ENCODE measurements at places on chromosomes 12 and 14.
A peak's percentile ranks its signal among the peaks of the same experiment; 100 is the strongest.

GRCh38 chr14:65434216-65434850 is 21.8 kb downstream of the FUT8 start:
- no peak for DNase-seq

DNA sequence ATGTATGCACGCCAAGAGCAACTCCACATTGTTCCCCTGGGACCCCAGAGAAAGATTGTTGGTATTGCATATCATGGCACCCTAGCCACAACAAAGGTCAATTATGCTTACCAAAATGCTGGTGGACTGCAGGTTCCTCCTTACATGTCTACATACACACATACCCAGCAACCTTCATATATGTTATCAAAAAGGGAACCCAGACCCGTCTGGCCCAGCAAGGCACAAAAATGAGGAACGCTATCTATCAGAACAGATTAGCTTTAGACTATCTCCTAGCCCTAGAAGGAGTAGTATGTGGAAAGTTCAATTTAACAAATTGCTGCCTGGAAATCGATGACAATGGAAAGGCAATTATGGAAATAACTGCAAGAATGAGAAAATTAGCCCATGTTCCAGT is 61.5 kb downstream of the DHRS2 start:
- no peak for DNase-seq

DNA sequence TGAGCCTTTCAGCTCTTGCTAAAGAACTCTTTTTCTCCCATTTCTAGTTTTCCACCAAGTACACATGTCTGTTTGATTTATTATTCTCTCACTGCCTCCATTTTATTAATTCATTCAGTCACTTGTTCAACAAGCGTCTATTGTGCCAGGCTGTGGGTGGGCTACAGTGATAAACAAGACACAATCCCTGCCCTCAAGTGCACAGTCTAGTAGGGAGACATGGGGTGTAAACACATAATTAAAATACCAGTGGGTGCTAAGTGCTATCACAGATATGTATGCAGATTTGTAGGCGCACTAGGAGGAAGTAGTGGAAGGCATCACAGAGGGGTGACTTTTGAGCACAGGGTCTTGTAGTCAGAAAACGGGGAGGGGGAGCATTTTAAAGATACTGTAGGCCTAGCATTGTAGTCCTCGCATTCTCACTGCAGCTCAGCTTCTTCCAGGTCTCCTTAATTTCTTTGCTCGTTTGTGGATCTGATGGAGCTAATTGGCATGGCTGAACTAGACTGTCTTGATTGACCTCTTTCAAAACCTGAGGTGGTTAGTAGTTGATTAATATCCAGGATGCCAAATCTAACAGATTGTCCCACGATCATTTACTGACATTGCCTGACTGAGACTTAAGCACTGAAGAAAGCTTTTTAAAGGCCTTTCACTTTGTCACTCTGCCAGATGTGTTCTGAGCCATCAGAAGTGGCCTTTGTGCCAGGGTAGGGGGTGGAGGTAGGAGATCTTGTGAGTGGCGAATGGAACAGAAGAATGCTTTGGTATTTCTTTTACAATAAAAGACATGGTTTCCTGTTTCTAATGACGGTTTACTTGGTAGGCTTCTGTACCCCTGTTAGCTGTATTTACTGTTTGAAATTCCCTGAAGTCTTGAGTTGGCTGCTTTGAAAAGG is 116.9 kb downstream of the DIP2B start:
- DNase-seq, result no peak

DNA sequence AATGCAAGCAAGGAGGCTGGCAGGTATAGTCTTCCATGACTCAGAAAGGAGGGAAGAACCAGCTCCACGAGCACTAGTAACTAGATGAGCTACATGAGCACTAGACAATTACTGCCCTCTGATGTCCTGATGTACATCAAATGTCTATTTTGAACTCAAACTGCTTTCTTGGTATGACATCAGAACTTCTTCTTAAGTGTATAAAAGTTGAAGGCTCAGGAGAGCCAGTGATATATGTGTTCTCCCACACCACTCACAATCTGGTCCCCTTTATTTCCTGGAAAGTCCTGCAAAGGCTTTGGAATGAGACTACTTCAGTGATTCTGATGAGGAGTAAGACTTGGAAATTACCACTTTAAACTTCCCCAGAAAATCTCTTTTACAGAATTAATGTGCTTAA is 18.5 kb upstream of the DHRS7 start:
- no peak for DNase-seq

DNA sequence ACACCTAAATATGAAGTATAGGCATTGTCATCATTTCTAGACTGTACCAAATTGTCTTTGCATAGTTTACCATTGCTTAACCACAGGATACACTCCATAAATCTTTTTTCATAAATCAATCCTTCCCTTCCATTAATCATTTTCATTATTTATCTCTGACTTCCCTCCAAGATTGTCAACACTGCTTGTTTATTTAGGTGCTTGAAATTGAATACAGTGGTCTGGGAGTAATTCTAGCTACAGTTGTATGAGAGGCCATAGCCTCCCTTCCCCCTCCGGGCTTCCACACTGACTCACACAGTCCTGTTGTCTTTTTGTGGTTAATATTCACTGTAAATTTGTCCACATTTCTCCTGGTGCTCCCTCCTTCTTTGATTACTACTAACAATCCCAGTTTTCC is 114.2 kb upstream of the ARID2 start:
- no peak for DNase-seq

- no peak for DNase-seq
These were observed 97.1 kb downstream of the C2CD5 start for GRCh38 chr12:22447223-22447622.

DNA sequence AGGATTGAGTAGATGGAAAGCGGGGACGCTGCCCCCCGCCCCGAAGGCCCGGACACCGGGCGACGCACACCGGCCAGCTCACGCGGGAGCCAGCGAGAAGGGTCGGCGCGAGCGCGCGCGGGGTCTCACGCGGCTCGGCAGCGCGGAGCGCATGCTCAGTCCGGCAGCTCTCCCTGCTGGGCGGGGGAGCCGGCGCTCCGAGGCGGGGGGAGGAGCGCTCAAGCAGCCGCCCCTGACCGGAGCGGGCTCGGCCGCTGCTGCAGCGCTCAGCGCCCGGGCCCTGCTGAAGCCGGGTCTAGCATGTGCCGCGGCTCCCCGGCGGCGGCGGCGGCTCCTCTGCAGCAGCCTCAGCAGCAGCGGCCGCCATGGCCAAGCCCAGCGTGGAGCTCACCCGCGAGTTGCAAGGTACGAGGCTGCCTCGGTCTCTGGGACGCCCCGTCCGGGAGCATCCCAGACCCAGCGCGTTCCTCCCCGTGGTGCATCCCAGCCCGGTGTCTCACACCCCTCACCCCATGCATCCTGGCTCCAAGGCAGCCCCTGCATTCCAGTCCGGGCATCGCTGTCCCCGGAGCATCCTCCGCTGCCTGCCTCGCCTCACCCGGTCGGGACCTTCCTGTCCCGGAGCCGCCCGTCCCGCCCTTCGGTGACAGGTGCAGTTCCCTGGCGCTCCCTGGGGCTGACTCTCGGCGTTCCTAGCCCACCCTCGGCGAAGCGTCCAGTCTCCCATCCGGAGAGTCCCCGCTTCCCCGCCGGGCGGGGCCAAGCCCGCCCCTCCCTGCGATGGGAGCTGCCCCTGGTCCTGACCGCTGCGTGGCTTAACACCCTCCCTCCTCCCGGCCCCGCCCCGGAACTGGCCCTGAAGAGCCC is at the start of gene CARMIL3:
Gene CARMIL3 (plus strand): TSS at position 221 of the 867 bp plus-strand sequence. CDS start 145 bp downstream, at position 366.
- peak; percentile 77 for DNase-seq

DNA sequence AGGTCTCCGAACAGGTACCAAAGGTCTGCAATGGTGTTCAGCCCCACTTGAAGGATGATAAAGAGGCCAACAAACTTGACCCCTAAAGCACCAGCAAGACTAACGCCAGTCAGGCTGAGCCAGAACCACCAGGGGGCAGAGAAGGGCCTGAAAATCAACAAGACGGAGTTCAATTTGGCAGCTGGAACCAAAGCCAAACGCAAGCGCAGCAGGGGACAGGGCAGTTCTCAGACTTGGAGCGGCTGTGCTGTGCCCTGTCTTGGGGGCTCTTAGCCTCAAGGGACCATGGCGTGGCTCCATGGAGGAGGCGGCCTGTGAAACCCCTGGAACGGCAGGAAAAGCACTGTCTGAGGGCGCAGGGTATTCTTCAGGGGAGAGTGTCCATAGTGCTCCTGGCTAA is 19.6 kb downstream of the POMT2 start:
- DNase-seq, result peak; percentile 77

- DNase-seq, result peak; percentile 77
These were observed 22.1 kb downstream of the LGMN start for GRCh38 chr14:92726135-92726932.

DNA sequence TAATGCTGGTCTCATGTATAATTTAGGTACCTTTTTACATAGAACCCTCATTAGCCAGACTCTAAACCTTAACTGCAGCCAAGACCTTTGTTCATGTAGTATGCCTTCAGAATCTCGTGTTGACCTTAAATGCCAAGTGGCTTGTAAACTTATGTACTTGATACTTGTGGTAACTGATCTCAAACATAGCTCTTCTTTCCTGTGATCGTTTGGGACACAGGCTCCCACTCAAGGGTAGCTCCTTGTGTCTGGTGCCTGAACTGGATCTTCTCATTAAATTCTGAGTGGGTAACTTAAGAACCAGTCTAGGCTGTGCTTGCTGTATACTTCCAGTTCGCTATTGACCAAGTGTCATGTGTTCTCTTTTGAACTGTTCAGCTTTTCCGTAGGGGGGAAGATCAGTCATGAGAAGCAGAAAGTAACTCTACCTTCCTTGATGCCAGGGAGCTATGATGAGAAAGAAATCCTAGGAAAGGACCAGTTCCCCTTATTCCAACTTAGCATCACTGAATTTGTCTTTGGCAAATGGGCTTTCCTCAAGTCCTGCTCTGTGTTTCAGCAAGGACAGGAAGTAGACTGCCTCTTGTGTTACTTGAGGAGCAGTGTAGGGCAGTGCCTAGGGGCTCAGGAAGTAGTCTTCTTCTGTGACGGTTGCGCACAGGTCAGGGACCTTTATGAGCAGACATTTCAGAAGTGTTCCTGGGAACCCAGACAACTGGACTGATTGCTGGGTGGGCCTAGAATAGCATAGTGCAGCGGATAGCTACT is 2.5 kb downstream of the LGALS3 start:
- no peak for DNase-seq

DNA sequence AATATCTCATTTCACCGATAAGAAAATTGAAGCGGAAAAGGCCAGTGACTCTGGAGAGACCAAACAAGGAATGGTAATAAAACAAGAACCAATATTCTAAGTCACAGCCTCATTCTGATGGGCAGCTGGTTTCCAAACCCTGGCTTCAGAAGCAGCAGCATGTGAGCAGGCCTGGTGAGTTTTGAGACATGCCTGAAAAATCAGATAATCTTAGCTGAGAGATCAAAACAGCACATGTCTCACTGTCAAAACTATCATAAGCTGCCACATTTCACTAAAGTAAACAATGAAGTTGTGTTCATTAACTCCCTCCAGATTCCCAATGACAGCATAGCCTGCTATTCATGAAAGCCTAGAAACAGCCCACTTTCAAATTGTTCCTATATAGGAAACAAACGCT is 36.5 kb downstream of the CIT start:
- no peak for DNase-seq

DNA sequence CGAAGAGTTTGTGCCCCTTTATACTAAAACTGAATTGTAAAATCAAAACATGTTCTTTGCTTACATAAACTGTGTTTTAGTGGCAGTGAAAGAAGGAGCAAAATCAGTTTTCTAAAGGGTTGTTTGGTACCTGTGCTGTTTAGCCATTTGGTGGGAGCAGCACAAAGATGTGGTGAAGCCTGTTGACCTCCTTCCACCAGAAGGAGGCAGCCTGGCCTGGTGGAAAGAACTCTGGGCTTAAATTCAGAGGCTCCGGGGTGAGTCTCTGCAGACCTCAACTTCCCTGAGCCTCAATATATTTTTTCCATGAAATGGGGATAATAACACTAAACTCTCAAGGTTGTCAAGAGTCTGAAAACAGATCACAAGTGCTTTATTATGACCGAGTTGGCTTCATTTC is 502.5 kb downstream of the VRK1 start:
- no peak for DNase-seq

GRCh38 chr14:70064136-70064865 is 124.5 kb downstream of the SLC8A3 start:
- DNase-seq, result no peak

DNA sequence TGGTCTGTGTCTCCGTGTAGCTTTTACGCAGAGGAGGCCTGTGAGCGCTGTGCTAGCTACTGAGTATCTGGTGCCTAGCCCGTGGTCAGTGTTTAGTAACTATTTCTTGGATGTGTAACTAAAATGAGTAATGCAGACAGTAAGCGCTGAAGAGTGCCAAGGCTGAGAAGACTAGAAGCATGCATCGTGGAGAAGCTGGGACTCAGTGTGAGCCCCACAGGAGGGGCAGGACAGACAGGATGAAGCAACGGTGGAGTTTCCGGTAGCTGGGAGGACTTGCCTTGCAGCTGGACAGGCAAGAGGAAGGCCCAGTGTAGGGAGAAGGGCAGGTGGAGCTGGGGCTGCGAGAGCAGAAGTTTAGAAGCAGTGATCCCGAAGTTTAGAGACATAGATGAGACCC is 233.4 kb upstream of the FKBP4 start:
- no peak for DNase-seq

- no peak for DNase-seq
These were observed 427.2 kb downstream of the TRHDE start for GRCh38 chr12:72699362-72699761.

- peak; percentile 51 for DNase-seq
These were observed 42.4 kb upstream of the GPATCH2L start for GRCh38 chr14:76109087-76109880.

- DNase-seq, result no peak
These were observed 98.9 kb downstream of the ACSS3 start for GRCh38 chr12:81176796-81177195.

- no peak for DNase-seq
These were observed 614.8 kb downstream of the DIO2 start for GRCh38 chr14:79596551-79596950.

DNA sequence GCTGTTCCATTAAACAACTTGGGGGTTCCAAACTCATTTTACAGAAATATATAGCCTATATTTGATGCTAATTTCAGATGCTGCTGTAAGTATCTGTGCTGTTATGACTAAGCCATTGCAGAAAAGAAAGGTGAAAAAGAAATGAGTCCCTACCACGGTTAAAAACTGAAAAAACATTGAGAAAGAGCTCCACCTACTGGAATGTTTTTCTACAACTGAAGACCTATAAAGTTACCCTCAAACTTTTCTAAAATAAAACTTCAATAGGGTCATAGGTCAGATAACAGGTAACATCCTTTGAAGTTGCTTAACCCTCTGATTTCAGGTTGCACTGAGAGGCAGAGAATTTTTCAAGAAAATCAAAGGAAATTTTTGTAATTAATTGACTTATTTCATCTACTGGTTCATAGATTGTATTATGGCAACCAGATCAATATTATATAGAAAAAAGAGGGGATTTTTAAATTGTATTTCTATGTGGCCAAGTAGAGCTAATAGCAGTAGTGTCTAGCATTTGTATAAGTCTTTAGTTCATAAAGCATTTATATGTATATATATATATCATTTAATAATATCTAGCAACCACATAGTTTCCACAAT is 279.9 kb downstream of the RPS29 start:
- no peak for DNase-seq

GRCh38 chr14:94713115-94713514 is 56.8 kb downstream of the GSC start:
- DNase-seq, result no peak

GRCh38 chr14:50530794-50531365 is 1.5 kb downstream of the MAP4K5 start:
- DNase-seq, result no peak

GRCh38 chr14:32352631-32353030 is 23.5 kb downstream of the AKAP6 start:
- DNase-seq, result no peak

GRCh38 chr12:45688183-45688582 is 41.3 kb upstream of the ARID2 start:
- no peak for DNase-seq

GRCh38 chr12:103348935-103349334 is 146.8 kb downstream of the C12orf42 start:
- no peak for DNase-seq

Measured in right lobe of liver (tissue), 6 donors.